Adrenal gland (tissue), 19 donors: ENCODE measurements at places on chromosomes 3 and 15. TPM values are rescaled to one million over a fixed set of nuclear protein-coding genes. Genes with fewer than 3 reads are reported as not detected.

The CORO2B gene
- 7.2 TPM for total RNA-seq

The GCSAM gene
- 0.26 TPM for total RNA-seq

The ISLR2 gene
- 0.61 TPM for total RNA-seq

The LPP gene
- total RNA-seq = 91.0 TPM

The SAMMSON gene
- not detected for total RNA-seq

The PPM1L gene
- total RNA-seq = 39.7 TPM

The GOLGA8S gene
- 0.20 TPM for total RNA-seq

The MYEF2 gene
- 5.9 TPM for total RNA-seq

The MAPKAPK3 gene
- 90.0 TPM for total RNA-seq

GRCh38 chr3:36792342-36792741, 28.0 kb upstream of the DCLK3 start:
- DNase-seq = no peak
- no peaks in the 10 kb centered on the region for H3K27me3 ChIP-seq
- H3K4me3 ChIP-seq = no peak overlapping the region

- no peaks in the 10 kb centered on the region for H3K36me3 ChIP-seq
- peaks cover 5% of the 10 kb centered on the region for H3K4me1 ChIP-seq
- no peaks in the 10 kb centered on the region for H3K27me3 ChIP-seq
- no peak overlapping the region for H3K27ac ChIP-seq
- DNase-seq = no peak
- H3K4me3 ChIP-seq = no peak overlapping the region
Measured at GRCh38 chr15:99481113-99481950, 84.5 kb upstream of the MEF2A start.

GRCh38 chr3:46865546-46865945, 2.3 kb upstream of the MYL3 start:
- DNase-seq = no peak
- H3K27me3 ChIP-seq = no peaks in the 10 kb centered on the region
- no peaks in the 10 kb centered on the region for H3K36me3 ChIP-seq
- peak overlapping the region; percentile 68 for H3K27ac ChIP-seq
- H3K4me1 ChIP-seq = peaks cover 19% of the 10 kb centered on the region

DNA sequence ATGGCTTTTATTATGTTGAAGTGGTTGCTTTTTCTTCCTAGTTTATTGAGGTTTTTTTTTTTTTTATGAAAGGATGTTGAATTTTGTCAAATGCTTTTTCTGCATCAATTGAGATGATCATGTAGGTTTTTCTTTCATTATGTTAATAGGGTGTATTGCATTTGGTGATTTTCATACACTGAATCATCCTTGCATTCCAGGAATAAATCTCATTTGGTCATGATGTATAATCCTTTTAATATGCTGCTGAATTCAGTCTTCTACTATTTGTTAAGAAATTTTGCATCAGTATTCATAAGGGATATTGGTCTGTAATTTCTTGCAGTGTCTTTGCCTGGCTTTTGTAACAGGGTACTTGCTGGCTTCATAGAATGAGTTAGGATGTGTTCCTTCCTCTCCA, 11.5 kb upstream of the CLRN1 start:
- H3K4me3 ChIP-seq = no peak overlapping the region
- H3K36me3 ChIP-seq = no peaks in the 10 kb centered on the region
- H3K27me3 ChIP-seq = no peaks in the 10 kb centered on the region
- H3K27ac ChIP-seq = no peak overlapping the region

DNA sequence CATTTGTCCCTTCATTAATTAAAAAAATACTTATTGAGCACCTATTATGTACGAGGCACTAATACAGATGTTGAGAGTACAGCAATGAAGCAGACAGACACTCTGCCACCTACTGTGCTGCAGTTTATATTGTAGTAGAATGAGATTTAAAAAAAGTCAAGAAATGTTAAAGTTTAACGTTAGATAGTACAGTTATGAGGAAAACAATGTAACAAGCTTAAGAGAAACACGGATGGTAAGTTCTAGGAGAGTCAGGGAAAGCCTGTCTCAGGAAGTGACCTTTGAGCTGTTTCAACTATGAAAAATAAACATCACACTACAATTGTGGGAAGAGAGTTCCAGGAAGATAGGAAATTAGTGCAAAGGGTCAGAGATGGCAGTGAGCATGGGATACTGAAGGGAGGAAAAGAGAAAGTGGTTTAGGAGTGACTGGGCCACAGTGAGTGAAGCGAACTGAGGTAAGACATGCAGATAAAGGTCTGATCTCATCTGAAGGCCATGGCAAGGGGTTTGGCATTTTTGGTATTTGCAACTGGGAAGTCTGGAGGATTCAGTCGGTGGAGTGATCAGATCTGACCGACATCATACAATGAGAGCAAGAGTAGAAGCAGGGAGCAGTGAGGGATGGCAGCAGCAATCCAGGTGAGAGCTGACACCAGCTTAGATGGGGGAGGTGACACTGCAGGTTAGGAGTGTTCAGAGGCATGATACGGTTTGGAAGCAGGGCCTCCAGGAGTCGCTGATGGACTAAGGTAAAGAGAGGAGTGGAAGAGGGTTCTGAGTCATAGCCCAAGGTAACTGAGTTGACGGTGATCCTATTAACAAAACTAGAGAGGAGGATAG, 28.5 kb downstream of the PLSCR4 start:
- H3K27ac ChIP-seq = peak overlapping the region; percentile 27
- H3K4me3 ChIP-seq = no peak overlapping the region
- no peaks in the 10 kb centered on the region for H3K27me3 ChIP-seq
- peak; percentile 40 for DNase-seq
- H3K36me3 ChIP-seq = no peaks in the 10 kb centered on the region

DNA sequence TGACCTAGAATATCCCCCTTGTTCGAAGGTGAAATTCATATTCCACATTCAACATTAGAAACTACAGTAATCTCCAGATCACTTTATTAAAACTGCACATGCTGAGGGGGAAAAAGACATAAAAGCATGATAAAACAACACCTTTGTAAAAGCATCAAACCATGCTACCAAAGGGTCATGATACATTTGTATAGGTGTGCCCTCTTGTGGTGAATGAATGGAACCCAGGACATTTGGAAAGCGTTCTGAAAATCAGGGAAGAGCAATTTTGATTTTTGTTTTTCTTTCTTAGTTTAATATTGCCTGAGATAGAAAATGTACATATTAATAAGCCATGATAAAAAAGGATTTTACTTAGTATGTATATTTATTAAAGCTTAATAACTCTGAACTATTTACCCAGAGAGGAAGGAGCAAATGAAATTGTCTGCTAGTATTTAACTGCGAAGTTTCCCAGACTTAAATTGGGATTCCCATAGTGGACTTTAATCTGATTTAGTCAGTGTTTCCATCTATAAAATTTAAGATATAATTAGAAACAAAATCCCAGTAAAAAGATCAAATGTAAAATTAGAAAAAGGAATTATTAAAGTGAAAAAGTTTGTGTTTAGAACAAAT, 105.8 kb upstream of the ARL6 start:
- no peaks in the 10 kb centered on the region for H3K4me1 ChIP-seq
- no peak overlapping the region for H3K4me3 ChIP-seq
- no peak overlapping the region for H3K27ac ChIP-seq
- DNase-seq = peak; percentile 1
- H3K27me3 ChIP-seq = no peaks in the 10 kb centered on the region
- no peaks in the 10 kb centered on the region for H3K36me3 ChIP-seq

DNA sequence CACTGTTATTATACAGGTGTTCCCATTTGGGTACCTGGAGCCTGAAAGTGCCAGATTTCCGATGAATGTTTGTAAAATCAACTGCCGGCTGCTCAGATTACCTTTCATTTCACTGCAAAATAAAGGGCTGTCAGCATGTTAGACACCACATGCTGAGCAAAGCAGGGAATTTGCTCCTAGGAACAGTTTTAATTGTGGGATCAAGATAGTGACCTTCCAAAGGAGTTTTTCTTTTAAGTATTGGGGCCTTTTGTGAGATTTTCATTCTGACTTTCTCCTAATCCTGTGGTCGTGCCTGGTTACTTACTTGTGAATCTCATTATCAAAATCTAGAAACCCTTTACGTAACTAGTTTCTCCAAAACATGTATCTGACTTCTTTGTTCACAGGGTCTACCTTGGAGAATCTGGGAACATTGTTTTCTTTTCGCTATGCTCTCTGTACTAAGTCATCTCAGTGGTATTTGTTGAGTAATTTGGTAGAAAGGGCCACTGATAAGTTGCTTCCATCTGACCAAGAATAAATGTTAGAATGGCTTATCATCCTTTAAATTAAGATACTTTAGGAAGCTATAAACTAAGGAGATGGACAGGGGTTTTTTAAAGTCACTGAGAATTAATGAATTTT, 40.8 kb upstream of the LRTM1 start:
- H3K27ac ChIP-seq = no peak overlapping the region
- peaks cover 7% of the 10 kb centered on the region for H3K4me1 ChIP-seq
- no peak for DNase-seq
- no peak overlapping the region for H3K4me3 ChIP-seq

DNA sequence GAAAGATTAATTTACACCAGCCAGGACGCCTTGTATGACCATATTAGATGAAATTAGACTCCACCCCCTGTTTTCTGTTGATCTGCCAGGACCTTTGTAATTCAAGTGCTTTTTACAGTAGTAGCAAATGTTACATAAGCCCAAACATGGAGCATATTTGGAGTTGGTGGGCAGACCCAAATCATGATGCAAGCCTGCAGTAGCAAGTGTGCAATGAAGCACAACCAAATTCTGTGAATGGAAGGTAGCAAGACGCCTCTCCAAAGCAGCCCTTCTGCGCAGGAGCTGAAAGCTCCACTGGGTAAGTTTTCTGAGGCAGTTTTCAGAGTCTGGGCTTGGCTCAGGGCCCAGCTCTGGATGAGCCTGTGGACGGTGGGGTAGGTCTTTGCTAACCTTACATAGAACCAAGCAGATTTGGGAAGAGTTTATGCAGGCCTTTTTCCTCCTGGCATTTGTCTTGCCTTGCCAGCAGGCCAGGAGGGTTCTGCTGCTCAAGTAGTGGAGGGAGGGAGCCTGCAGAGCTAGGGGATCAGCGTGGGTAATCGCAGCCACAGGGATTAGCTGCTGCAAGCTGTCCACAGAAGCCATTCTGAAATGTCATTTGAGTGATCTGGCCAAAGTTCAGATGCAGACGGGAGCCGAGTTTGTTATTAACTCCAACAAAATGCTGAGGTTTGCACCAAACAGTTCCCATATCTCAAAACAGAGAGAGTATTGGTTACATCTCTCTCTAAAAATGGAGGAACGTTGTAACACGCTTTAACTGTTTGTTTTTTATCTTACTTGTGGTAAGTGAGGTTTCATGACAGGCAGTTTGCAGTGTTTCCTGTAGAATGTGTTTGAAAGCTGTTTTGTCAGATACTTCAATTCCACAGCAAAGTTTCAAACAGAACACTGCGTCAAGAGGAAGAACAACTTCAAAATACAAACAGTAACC, 55.4 kb downstream of the PSMD6 start:
- peak overlapping the region; percentile 71 for H3K27ac ChIP-seq
- H3K27me3 ChIP-seq = no peaks in the 10 kb centered on the region
- peaks cover 12% of the 10 kb centered on the region for H3K4me1 ChIP-seq
- no peak for DNase-seq
- no peaks in the 10 kb centered on the region for H3K36me3 ChIP-seq
- H3K4me3 ChIP-seq = no peak overlapping the region

- no peak for DNase-seq
- no peak overlapping the region for H3K27ac ChIP-seq
- H3K27me3 ChIP-seq = no peaks in the 10 kb centered on the region
- no peak overlapping the region for H3K4me3 ChIP-seq
Measured at GRCh38 chr15:69280783-69281182, 17.9 kb upstream of the PAQR5 start.

- DNase-seq = no peak
- H3K36me3 ChIP-seq = no peaks in the 10 kb centered on the region
- H3K4me3 ChIP-seq = no peak overlapping the region
- peaks cover 13% of the 10 kb centered on the region for H3K4me1 ChIP-seq
- no peak overlapping the region for H3K27ac ChIP-seq
Measured at GRCh38 chr15:41828807-41829141, 882 bp downstream of the JMJD7 start.

GRCh38 chr15:62428851-62429598, 263.9 kb upstream of the C2CD4B start:
- H3K27ac ChIP-seq = no peak overlapping the region
- DNase-seq = no peak
- no peak overlapping the region for H3K4me3 ChIP-seq
- H3K36me3 ChIP-seq = no peaks in the 10 kb centered on the region
- no peaks in the 10 kb centered on the region for H3K27me3 ChIP-seq
- H3K4me1 ChIP-seq = no peaks in the 10 kb centered on the region

GRCh38 chr3:178558637-178559036, 22.4 kb downstream of the KCNMB2 start:
- no peaks in the 10 kb centered on the region for H3K4me1 ChIP-seq
- no peak overlapping the region for H3K27ac ChIP-seq
- no peaks in the 10 kb centered on the region for H3K27me3 ChIP-seq
- H3K4me3 ChIP-seq = no peak overlapping the region
- DNase-seq = no peak

DNA sequence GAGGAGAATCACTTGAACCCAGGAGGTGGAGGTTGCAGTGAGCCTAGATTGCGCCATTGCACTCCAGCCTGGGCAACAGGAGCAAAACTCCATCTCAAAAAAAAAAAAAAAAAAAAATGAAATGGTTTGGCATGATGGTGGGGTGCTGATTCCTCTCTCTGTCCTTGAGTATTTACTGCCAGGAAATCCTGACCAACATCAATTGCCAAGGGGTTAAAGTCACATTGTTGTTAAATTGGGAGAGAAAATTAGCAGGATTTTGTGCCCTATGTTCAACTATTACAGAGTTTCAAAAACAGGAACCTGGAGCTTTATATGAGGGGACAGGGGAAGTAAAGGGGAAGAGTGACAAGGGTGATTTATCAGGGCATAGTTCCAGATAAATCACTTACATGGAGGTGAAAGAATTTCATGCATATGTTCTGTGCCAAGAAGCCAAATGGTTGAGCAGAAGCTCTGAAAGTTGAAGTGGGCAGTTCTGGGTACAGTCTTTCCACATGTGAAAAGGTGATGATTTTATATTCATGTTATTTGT, 70.5 kb upstream of the TSEN2 start:
- no peak for DNase-seq
- H3K4me1 ChIP-seq = no peaks in the 10 kb centered on the region
- H3K36me3 ChIP-seq = no peaks in the 10 kb centered on the region
- H3K4me3 ChIP-seq = no peak overlapping the region
- H3K27ac ChIP-seq = no peak overlapping the region

- H3K27ac ChIP-seq = no peak overlapping the region
- no peaks in the 10 kb centered on the region for H3K36me3 ChIP-seq
- H3K27me3 ChIP-seq = no peaks in the 10 kb centered on the region
- no peak overlapping the region for H3K4me3 ChIP-seq
Measured at GRCh38 chr3:156661155-156661554, 13.2 kb upstream of the TIPARP start.

GRCh38 chr15:52334491-52335160, 39.0 kb upstream of the MYO5C start:
- H3K4me3 ChIP-seq = no peak overlapping the region
- no peaks in the 10 kb centered on the region for H3K4me1 ChIP-seq
- DNase-seq = no peak
- H3K27ac ChIP-seq = no peak overlapping the region

DNA sequence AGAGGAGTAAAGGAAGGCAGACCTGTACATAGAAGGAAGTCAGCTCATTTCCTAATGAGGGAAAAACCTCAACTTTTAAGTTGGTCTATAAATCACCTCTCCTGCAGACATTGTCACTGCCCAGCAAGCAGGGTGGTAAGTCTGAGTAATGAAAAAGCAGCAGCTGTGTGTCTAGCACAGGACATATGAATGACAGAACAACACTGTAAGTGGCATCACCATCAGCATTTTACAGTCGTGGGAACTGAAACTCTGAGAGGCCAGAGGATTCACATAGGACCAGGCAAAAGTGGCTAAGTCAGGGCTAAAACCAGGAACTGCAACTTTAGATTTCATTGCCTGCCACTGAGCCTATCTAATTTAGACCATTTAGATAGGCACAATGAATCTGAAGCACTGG, 235.6 kb downstream of the CLSTN2 start:
- no peak for DNase-seq
- H3K27ac ChIP-seq = no peak overlapping the region
- H3K36me3 ChIP-seq = no peaks in the 10 kb centered on the region
- no peak overlapping the region for H3K4me3 ChIP-seq
